ENCODE measurements at places on chromosomes 7 and 10.

GRCh38 chr10:101453791-101454718, 100.1 kb downstream of the BTRC start:
- DNase-seq: no peak

DNA sequence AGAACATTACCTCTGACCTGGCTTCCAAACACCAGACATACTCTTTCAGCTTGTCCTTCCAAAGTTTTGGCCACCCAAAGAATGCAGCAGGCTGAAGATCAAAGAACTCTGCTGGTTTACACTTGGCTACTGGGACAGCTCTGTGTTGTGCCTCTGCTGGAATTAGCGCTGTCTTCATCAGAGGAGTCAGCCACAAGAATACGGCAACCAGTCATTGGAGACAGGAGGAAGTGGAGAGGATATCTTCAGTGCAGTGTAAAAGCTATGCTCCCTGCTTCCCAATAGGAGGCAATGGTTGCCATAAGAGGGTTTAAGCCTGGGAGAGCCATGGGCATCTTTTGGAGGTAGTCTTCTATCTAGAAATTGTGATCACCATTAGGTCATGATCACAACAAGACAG, 126.7 kb upstream of the WNT16 start:
- no peak for DNase-seq

- no peak for DNase-seq
Observed at GRCh38 chr10:27838361-27838760, 92.7 kb upstream of the MKX start.

- no peak for DNase-seq
Observed at GRCh38 chr7:116708248-116708647, 36.3 kb downstream of the MET start.

DNA sequence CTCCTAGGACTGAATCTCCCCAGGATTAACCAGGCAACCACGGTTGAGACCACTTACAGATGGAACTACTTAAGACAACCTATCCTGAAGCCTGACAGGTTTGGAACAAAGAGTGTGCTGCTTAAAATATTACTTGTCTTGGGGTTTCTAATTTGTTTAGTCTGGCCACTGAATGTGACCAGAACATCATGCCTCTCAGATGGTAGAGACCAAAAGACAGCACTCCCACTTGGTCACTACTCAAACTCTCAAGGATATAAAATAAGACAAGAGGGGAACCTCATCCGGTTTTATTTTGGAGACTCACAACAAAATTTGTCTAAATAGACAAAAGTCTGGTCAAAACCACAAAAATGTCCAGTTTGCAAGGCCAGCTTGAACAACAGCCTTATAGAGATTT, 15.3 kb downstream of the MRPL32 start:
- no peak for DNase-seq
